ENCODE measurements at places on chromosomes 5 and 9. TPM values are rescaled to one million over a fixed set of nuclear protein-coding genes. Genes with fewer than 3 reads are reported as not detected.

The CYLC2 gene
- not detected for total RNA-seq

The GFI1B gene
- 0.05 TPM for total RNA-seq

The PHF24 gene
- 1.3 TPM for total RNA-seq

The TMEM215 gene
- not detected for total RNA-seq

The SLC34A3 gene
- total RNA-seq: not detected

The TTLL11 gene
- total RNA-seq: 1.6 TPM

The KCNN2 gene
- total RNA-seq: 15.8 TPM

The SLIT3 gene
- 0.40 TPM for total RNA-seq

The PCDHGC4 gene
- total RNA-seq: 0.11 TPM

The DDX4 gene
- total RNA-seq: not detected

The VCP gene
- 203 TPM for total RNA-seq

The GRK6 gene
- 18.9 TPM for total RNA-seq

The BSPRY gene
- total RNA-seq: not detected

The CTNND2 gene
- total RNA-seq: 1.2 TPM

The BARX1 gene
- total RNA-seq: 1.7 TPM

The ENG gene
- total RNA-seq: 5.5 TPM

The DOCK8 gene
- total RNA-seq: 0.45 TPM

The CREB3 gene
- 21.8 TPM for total RNA-seq

The ANKRD31 gene
- 0.69 TPM for total RNA-seq

The PKD2L2 gene
- total RNA-seq: 0.11 TPM

The SPRY4 gene
- total RNA-seq: 33.6 TPM

The SLC6A3 gene
- total RNA-seq: not detected

The MELK gene
- total RNA-seq: 27.0 TPM

The GLDC gene
- total RNA-seq: 2.3 TPM

The BRD9 gene
- 43.1 TPM for total RNA-seq

The ENHO gene
- 0.92 TPM for total RNA-seq

The ESM1 gene
- not detected for total RNA-seq

The DNAH5 gene
- total RNA-seq: 0.43 TPM

The CAMK2A gene
- not detected for total RNA-seq

The BTNL3 gene
- not detected for total RNA-seq

Measured in SK-MEL-5 (cell line).